MM.1S (cell line): ENCODE measurements at places on chromosomes 7 and 10.

- H3K4me3 ChIP-seq: no peak overlapping the region
- H3K27me3 ChIP-seq: no peaks in the 10 kb centered on the region
- no peaks in the 10 kb centered on the region for H3K36me3 ChIP-seq
These were observed 4.7 kb downstream of the GDF2 start for GRCh38 chr10:47326927-47327330.

GRCh38 chr7:21579341-21580072, 36.7 kb downstream of the DNAH11 start:
- peak overlapping the region; percentile 12; the same call in 1 of the 2 replicates for H3K27ac ChIP-seq
- no peaks in the 10 kb centered on the region for H3K27me3 ChIP-seq
- peaks cover 16% of the 10 kb centered on the region for H3K4me1 ChIP-seq
- DNase-seq: no peak
- H3K36me3 ChIP-seq: no peaks in the 10 kb centered on the region
- no peak overlapping the region for H3K4me3 ChIP-seq

DNA sequence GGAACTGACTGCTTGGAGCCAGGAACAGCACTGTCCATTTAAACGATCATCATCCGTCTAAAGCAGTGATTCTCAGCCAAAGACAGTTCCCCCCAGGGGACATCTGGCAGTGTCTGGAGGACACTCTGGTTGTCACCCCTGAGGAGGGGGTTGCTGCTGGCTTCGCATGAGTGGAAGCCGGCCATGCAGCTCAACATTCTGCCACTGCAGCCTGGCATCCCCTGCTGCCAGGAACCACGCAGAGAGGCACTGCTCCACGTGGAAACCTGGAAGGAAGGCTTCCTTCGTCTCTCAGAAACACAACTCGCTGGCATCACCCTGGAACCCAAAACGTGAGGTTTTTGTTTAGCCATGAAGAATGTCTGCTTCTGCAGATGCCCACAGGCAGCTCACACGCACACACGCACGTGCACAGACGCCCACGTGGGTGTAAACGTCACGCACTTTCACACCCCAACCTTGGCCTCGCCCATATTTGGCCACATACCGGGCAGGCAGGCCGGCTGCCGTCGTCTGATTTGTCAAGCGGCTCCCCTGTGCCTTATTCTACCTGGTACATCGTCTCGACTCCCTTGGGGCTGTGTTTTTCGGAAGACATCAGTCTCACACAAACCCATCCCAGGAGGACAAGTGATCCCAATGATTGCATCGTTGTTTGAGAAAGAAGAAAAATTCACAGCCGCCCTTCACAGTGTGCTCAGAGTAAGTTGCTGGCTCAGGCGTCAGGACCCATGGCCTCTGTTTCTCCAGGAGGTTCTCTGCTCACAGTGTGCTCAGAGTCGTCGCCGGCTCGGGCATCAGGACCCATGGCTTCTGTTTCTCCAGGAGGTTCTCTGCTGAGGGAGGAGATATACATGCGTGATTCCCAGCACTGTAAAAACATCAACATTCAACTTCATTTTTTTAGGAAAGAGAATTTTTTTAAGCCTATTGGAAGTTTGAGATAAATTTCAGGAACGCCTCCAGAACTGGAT, 127.2 kb upstream of the PPP2R2D start:
- no peak for DNase-seq
- no peak overlapping the region for H3K4me3 ChIP-seq
- no peaks in the 10 kb centered on the region for H3K36me3 ChIP-seq
- H3K27ac ChIP-seq: no peak overlapping the region
- H3K4me1 ChIP-seq: no peaks in the 10 kb centered on the region
- no peaks in the 10 kb centered on the region; the same call in none of the 2 replicates for H3K27me3 ChIP-seq

DNA sequence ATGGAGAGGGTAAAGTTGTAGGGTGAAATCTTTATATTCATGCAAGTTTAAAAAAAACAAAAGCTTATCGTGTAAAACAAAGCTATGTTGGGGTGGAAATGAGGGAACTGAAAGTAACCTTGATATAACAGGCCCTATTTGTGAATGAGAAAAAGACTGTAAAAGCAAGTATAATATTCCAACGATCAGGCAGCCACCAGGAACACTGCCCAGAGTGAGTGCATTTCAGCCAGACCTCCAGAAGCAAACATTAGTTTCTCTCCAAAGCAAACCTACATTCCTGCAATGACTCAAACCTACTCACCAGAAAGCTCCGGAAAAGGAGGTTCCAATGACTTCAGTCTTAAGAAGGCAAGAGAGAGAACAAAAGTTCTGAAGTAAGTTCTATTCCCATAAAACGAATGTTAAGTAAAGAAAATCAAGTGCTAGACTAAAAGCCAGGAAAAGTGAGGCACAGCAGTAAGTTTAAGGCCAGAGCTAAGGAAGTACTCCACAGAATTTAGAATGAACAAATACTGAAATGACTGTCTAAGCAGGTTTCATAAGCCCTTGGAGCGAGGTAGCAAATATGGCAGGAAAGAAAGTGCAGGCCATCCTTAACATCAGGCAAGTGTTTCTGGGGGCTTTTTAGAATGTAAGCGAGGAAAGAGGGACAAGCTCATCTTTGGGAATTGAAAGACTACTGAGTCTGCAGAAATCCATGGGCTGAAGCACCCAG, 493.1 kb downstream of the XPNPEP1 start:
- H3K36me3 ChIP-seq: no peaks in the 10 kb centered on the region
- H3K4me3 ChIP-seq: no peak overlapping the region
- H3K27me3 ChIP-seq: no peaks in the 10 kb centered on the region
- DNase-seq: no peak
- H3K27ac ChIP-seq: no peak overlapping the region

DNA sequence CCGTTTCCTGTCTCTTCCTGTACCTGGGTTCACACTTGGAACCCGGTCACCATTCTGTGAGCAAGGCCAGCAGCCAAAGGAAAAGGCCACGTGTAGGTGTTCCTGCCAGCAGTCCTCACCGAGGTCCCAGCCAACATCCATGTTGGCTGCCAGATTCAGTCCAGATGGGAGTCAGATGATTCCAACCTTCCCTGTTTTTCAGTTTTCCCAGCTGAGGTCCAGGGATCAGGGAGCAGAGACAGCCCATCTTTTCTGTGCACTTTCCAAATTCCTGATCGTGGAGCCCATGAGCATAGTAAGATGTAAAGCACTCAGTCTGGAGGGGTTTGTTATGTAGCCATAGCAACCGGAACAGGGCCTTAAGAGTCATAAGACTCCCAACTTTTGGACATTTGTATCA, 3.9 kb upstream of the PVRIG start:
- no peaks in the 10 kb centered on the region for H3K36me3 ChIP-seq
- H3K27ac ChIP-seq: no peak overlapping the region
- H3K4me3 ChIP-seq: no peak overlapping the region
- no peak for DNase-seq
- 0 out of 2 replicates have a peak, but pooled peaks cover 10% of the 10 kb centered on the region for H3K27me3 ChIP-seq

GRCh38 chr7:96248405-96248804, 73.5 kb downstream of the SLC25A13 start:
- no peaks in the 10 kb centered on the region for H3K36me3 ChIP-seq
- no peaks in the 10 kb centered on the region for H3K27me3 ChIP-seq
- H3K27ac ChIP-seq: no peak overlapping the region
- DNase-seq: no peak
- H3K4me1 ChIP-seq: no peaks in the 10 kb centered on the region

DNA sequence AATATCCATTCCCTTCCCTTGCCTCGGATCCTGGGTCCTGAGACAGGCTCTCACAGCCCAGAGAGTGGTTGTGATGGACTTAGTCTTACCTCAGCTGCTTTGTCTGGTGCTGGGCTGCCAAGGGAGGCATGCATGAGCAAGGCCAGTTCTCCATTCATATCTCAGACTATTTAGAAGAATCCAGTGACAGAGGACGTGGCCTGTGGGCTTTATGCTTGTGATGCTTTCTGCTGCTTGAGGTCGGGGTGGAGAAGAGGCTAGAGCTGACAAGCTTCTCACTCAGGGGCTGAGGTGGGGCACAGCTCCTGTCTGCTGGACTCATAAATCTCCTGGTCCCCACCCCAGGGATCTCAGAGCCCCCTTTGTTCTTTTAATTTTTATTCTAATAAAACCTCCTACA, 66.8 kb downstream of the DNAJC12 start:
- H3K4me3 ChIP-seq: no peak overlapping the region
- no peak for DNase-seq
- no peaks in the 10 kb centered on the region for H3K27me3 ChIP-seq
- peak overlapping the region; percentile 44; the same call in 1 of the 2 replicates for H3K27ac ChIP-seq
- H3K4me1 ChIP-seq: peaks cover 36% of the 10 kb centered on the region

- no peaks in the 10 kb centered on the region for H3K36me3 ChIP-seq
- H3K27ac ChIP-seq: no peak overlapping the region
- no peaks in the 10 kb centered on the region for H3K27me3 ChIP-seq
- no peaks in the 10 kb centered on the region for H3K4me1 ChIP-seq
- DNase-seq: no peak
These were observed 667.1 kb downstream of the INHBA start for GRCh38 chr7:41035794-41036193.
